ENCODE measurements at places on chromosomes 7 and 10.

GRCh38 chr10:129402459-129402858 is 64.6 kb upstream of the MGMT start:
- no peak for DNase-seq

DNA sequence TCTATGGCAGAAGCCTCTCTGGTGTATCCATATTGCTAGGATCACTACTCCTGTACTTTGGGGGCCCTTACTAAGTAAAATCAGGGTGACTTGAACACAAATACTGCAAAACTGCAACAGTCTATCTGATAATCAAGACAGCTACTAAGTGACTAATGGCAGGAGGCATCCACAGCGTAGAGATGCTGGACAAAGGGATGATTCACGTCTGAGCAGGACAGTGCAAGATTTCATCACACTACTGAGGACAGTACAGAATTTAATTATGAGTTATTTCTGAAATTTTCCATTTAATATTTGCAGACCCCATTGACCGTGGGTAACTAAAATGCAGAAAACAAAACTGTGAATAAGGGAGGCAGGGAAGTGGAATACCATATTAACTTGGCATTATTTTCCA is 10.4 kb downstream of the CUL2 start:
- peak; percentile 88 for DNase-seq

GRCh38 chr7:152395112-152395511 is 40.7 kb downstream of the KMT2C start:
- peak; percentile 23 for DNase-seq

DNA sequence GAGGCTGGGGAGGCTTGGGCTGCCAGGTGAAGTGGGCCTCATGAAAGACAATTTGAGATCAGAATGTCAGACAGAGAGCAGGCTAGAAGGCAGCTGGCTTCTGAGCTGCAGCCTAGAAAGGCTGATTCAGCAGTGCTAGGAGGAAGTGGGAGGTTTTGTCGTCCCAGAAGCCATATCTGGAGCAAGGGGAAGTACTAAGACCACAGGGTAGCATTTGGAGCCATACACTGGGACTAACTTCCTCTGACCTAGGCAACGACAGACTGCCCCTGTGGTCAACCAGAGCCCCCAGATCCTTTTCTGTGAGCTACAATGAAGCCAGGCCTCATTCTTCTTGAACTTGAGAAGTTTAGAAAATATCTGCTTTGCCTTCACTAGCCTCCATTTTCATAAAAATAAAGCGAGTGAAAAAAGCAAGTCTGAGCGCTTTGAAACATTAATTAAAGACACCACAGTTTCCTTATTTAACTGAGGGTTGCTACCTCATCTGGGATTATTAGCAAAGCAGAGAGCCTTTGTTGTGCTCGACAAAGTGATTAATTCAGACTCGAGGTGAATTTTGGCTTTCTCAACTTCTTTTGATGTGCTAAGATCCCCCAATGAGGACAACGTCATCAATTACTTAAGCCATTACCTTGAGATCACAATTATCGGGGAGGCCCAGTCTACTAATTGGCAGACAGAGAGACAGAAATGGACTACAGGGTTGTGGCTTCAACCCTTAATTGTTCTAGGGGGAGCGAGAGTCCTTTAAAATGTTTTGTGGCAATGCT is 26.6 kb downstream of the TBXAS1 start:
- DNase-seq = no peak

DNA sequence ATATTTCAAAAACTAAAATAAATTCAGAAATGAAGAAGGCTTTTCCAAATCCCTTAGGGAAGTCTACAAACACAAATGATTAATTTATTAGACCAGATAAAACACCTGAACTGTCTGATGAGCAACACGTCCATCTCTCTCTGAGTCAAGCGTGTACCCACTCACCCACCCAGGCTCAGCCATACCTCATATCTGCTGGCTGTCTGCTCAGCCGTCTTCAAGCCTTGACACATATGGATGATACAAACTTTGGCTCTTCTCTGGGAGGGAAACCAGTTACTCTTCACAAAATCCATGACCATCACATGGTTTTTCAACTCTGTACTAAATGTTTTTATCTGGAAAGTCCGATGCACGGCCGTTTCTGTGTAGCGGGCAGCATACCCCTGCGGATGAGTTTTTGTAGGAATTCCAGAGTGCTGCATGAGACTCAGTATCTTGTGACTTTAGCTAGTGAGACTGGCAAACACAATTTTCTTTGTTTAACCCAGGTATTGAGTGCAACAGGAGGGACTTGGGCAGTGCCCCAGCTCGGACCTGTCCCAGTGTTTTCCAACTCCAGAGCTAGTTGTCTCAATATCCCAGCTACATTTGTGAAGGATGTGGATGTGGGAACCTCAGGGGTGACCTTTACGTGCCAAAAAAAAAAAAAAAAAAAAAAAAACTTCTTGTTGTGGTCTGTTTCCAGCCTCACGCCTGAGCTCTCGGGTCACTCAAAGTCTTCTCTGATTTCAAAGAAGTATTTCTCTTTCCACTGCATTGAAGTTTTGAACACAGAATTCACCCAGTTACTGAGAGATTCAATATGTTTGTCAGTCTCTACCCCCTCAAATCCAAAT is at the start of gene C10orf90:
TSS of gene C10orf90 (minus strand) at position 638 of the 839 bp plus-strand sequence. CDS start at position 425, 213 bp downstream.
- DNase-seq = no peak

Measured in fibroblast of upper back skin (primary cell).